Smooth muscle cell of the pulmonary artery (primary cell): ENCODE measurements at places on chromosomes 1 and 21. TPM values are rescaled to one million over a fixed set of nuclear protein-coding genes. Genes with fewer than 3 reads are reported as not detected.

Gene FMO3
- total RNA-seq: 0.43 and 1.2 TPM in 2 replicates

Gene KIF17
- total RNA-seq: 0.39 and 3.3 TPM in 2 replicates

Gene CCDC18
- 2.0 and 5.1 TPM in 2 replicates for total RNA-seq

Gene ECM1
- 42.9 and 72.5 TPM in 2 replicates for total RNA-seq

Gene CCDC17
- total RNA-seq: 1.0 and 1.2 TPM in 2 replicates

Gene DAB1
- total RNA-seq: 0.07 and 0.13 TPM in 2 replicates

Gene HES3
- not detected in 2 replicates for total RNA-seq

Gene WLS
- 108 and 163 TPM in 2 replicates for total RNA-seq

Gene OR2T2
- total RNA-seq: not detected in 2 replicates

Gene SERTAD4
- 13.6 and 22.2 TPM in 2 replicates for total RNA-seq

Gene GPR153
- 11.3 and 11.5 TPM in 2 replicates for total RNA-seq

Gene OR10J1
- not detected in 2 replicates for total RNA-seq

Gene SPRR2E
- not detected in 2 replicates for total RNA-seq

Gene PALMD
- total RNA-seq: 2.6 and 14.5 TPM in 2 replicates

Gene PODN
- total RNA-seq: 16.0 and 20.9 TPM in 2 replicates

Gene CCNL2
- 125 and 214 TPM in 2 replicates for total RNA-seq

Gene NPHS2
- total RNA-seq: not detected in 2 replicates

Gene SYF2
- total RNA-seq: 20.4 and 25.0 TPM in 2 replicates

Gene F13B
- not detected in 2 replicates for total RNA-seq

Gene CRNN
- total RNA-seq: not detected in 2 replicates

Gene NBPF6
- total RNA-seq: 0.07 and 0.10 TPM in 2 replicates

Gene SYDE2
- 5.7 and 6.6 TPM in 2 replicates for total RNA-seq

Gene PBX1
- total RNA-seq: 22.1 and 39.3 TPM in 2 replicates

Gene KCNE2
- total RNA-seq: not detected in 2 replicates

Gene SLC30A10
- total RNA-seq: 0.07 TPM in 1 of 2 replicates, not detected in the other

Gene KRTAP21-3
- total RNA-seq: not detected in 2 replicates

Gene C1orf87
- total RNA-seq: not detected in 2 replicates

Gene DYNLT5
- 0.46 and 0.65 TPM in 2 replicates for total RNA-seq

Gene CASQ2
- total RNA-seq: 0.33 TPM in 1 of 2 replicates, not detected in the other

Gene PER3
- total RNA-seq: 9.3 and 9.9 TPM in 2 replicates
